ENCODE measurements at places on chromosomes 7 and 10.

DNA sequence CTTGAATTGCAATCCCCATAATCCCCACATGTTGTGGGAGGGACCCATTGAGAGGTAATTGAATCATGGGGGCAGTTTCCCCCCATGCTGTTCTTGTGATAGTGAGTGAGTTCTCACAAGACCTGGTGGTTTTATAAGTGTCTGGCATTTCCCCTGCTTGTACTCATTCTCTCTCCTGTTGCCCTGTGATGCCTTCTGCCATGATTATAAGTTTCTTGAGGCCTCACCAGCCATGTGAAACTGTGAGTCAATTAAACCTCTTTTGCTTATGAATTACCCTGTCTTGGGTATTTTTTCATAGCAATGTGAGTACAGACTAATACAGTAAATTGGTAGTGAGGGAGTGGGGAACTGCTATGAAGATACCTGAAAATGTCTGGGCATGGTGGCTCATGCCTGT is 65.0 kb downstream of the ANKRD7 start:
- DNase-seq = no peak

- DNase-seq = no peak
Observed at GRCh38 chr7:155832581-155832981, 20.3 kb upstream of the SHH start.

- DNase-seq = peak; percentile 33
Observed at GRCh38 chr10:122475591-122476332, 14.4 kb downstream of the HTRA1 start.

DNA sequence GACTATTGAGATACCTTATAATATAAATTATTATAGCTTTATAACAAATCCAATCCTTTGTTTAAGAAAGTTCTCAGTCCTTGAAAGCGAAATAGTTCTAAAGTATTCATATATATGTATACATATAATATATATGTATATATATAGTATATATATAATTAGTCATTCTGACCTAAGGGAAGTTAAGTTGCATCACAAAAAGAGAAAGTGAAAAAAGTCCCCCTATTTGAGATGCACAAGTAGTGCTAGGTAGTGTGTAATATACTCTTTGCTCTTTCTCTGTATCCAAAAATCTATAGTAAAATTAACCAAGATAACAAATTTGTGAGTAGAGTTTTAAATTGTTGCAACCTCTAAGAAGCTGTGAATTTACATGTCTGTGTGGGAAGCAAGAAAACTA is 13.3 kb upstream of the IFIT1B start:
- no peak for DNase-seq

- DNase-seq = peak; percentile 80
Observed at GRCh38 chr10:69413221-69413865, 3.4 kb downstream of the TACR2 start.

GRCh38 chr7:108413782-108414492 is 42.3 kb downstream of the NRCAM start:
- no peak for DNase-seq

DNA sequence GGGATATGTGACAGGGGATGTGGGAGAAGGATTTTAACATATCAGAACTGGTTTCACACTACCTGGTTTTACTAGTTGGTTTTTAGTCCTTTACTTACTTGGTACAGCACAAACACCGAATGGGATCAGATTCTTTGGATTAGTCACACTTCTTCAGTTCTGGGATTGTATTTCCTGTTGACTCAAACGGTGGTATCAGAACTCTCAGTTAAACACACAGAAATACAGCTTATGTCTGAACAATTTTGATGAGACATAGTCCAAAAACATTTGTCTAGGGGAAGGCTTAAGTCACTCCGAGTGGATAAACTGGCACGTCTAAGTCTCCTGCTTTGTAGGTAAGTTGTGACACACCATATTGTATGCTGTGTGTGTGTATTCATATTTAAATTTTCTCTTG is 480.5 kb downstream of the PHTF2 start:
- no peak for DNase-seq

GRCh38 chr10:18599392-18599791 is 52.0 kb downstream of the NSUN6 start:
- no peak for DNase-seq

DNA sequence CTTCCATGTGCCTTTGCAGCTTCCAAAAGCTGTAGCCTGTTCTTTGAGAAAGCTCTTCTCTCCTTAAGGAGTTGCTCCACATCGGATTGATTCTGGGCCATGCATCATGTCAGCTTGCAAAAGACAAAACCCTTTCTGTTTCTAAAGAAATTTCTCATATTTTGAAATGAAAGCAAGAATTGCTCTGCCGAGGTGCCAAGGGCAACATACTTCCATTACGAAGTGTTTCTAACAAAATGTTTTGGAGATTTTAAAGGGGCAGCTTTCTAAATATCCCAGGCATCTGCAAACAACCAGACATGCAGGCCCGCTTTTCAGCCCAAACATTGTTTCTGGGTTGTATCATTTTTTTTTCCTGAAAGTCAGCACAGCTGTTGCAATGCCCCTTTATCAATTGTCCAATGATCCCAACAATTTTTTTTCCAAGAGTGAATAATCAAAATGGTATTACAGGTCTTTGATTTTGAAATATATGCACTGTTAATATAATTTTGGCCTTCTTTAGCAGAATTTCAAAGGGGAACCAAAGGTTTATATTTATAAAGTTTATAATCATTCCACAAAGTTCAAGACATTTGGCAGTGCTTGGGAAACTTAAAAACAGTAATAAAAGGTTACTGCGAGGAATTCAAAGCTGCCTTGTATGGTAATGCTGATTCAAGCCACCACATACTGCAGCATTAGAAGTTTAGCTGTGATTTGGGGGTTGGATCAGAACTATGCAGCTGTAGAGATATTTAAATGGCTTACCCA is 61.0 kb downstream of the TES start:
- no peak for DNase-seq

DNA sequence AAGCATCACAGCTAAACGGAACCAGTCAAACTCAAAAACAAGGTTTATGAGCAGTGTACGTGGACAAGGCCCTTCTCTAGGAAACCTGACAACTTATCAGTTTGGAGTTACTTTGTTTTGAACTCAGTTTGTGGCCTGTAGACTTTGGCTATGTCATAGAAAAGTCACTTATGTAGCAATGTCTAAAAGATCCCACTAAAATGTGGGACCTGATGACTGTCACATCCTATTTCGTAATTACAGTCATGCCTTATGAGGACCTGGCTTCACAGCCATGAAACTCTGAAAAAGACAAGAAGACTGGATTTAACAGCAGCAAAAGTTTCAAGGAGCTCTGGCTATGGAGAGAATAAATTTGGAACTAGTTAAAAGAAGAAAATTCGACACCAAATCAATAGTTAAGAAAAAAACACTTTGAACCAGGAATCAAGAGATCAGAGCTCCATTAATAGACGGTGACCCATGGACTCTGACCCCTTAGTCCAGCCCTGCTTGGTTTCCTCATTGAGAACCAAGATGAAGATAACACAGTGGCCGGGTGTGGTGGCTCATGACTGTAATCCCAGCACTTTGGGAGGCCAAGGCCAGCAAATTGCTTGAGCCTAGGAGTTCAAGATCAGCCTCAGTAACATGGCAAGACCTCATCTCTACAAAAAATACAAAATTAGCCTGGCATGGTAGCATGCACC is 204.3 kb downstream of the SFMBT2 start:
- no peak for DNase-seq

All from Ammon's horn (tissue), 1 donor.